Effector memory CD4-positive, alpha-beta T cell (primary cell): ENCODE measurements at places on chromosomes 5 and 9.

DNA sequence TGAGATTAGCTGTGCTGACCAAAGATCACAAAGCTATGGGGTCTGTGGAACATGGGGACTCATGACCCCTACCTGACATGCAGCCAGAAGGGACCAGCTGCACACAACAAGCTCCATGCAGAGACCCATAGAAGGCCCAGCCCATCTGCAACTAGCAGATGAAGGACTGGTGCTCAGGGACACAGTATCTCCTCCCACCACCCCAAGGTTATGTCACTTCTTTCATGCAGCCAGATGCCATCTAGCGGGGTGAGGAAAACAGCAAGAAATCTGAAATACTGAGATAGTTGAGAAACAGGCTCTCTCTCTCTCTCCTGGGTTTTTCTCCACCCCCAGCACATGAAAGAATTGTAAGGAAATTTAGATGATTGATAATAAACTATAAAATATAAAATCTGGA is 161.3 kb upstream of the DAPK1 start:
- DNase-seq: no peak

DNA sequence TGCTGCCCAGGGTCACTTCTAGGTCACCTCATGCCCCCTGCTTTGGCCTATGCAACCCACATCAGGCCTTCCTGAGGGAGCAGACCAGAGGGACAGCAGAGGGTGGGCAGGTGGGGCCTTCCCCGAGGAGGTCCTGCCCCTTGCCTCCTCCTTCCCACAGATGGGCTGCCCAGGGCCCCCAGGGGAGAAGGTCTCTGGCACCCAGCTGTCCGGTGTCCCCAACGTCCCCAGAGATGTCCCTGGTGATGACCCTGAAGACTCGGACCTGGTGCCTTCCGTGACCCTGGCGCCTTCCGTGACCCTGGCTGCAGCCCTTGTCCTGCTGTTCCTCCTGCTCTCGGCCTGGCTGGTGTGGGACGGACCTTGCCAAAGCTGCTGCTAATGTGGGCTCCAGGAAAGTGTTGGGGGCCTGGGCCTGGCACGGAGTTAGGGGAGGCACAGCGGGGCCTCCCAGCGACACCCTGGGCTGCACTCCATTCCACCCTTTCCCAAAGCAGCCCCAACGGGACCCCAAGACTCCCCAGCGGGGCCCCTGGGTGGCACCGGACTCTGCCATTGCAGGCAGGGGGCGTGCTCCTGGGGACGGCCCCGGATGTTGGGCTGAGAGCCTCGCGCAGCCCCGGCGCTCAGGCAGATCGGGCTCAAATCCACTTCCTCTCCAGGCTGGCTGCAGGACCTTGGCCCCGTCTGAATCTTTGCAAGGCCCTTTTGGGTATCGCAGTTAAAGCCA is 6.8 kb upstream of the SLC2A6 start:
- no peak for DNase-seq

- DNase-seq: no peak
Measured at GRCh38 chr5:59583810-59584562, 309.5 kb downstream of the PDE4D start.

DNA sequence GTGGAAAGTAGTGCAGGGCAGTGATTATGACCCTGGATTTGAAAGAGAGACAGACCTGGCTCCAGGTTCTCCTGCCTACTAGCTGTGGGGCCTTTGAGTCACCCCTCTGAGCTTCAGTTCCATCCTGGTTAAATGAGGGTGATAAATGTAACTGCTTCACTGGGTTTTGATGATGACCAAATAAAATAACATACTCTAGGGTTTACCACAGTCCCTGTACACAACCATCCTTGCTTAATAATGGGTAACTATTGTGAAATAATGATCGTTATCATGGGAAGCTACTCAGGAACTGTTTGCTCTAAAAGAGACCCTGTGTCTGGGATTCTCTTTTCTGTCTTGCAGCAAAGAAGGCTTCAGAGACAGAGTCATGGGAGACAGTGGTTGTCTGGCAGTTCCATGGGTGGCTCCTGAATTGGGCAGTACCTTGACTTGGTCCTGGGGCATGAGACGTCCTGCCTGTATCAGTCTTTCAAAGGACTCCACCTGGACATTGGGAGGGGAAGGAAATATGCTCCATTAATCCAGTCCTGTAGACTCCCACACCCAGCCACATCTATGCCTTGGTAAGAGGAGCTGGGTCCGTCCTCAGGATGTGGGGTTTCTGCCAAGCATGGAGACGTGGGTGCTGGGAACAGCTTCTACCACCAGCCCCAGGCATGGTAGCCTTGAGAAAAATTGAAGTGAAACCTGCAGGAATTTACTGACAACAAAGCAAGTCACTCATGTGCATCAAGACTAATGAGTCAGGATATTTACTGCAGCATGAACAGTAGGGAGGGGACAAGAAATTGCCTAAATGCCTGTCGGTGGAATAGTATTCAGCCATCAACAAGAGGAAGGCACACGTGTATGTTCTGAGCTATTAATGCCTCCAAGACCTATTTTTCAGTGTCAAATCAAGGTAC is 23.4 kb downstream of the AKNA start:
- no peak for DNase-seq

GRCh38 chr5:155839251-155840037 is 487.5 kb upstream of the SGCD start:
- no peak for DNase-seq

DNA sequence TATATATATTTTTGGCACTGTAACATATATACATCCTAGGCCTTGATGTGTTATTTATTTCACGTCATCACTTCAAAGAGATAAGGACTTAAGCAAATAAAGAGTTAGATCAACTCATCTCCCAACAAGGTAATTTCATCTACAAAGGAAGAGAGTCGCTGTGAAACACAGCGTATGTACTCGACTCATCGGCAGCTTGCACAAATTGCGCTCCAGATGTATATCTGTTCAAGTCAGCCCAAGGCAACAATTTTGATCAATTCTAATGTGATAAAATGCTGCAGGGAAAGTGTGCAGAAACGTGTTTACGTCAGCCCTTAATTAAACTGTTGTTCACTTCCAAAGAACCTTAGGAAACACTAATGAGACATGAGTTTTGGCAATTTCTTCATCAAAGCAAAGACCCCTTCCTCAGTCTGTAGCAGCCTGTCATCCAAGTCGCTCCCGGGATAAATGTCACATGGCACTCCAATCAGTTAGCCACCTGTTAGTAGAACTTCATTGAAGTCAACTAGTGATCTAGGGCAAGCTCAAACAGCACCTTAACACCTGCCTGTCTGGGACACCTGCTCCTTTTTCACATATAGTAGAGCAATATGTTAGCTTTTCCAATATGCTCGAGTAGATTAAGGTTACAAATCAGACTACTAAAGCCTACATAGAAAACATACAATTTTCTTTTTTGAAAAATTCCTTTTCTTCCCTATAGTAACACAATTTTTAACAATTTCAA is 182.4 kb downstream of the NFIB start:
- no peak for DNase-seq

DNA sequence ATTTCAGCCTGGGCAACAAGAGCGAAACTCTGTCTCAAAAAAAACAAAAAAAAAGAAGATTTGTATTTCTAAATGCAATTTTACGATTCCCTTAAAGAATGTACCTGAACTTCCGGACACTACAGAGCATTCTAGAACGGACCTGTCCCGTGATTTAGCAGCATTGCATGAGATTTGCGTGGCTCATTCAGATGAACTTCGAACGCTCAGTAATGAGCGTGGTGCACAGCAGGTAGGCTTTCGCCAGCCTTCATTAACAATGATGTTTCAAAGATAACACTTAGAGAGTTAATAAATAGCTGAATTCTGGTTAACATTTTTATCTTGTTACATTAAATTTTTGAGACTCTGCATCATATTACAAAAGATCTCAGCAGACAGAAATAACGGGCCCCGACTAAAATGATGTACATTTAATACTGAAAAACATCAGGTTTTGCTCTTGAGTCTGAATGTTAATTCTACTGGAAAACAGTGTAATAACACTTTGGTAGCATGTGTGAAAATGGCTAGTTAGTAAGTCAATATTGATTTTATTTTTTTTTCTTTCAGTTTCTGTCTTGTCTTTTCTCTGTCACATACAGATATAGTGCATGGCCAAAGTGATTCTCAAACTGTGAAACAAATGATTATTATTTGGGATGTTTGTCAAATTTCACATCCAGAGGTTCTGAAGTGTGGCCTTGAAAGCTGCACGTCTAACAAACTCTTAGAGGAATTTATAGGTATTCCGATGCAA is 23.3 kb downstream of the CCNH start:
- no peak for DNase-seq

DNA sequence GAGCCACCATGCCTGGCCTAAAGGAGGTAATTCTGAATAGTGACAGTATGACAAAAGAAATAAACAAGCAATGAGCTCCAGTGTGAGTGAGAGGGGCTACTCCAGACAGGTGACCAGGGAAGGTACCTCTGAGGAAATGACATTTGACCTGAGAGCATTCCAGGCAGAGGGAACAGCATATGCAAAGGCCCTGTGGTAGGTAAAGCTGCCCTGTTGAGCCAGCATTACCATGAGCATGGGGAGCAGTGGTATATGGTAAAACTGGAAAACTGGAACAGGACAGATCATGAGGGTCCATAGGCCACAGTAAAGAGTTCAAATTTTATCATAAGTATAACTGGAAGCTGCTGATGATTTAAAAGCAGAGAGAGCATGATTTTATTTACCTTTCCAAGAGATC is 6.0 kb upstream of the SFXN1 start:
- DNase-seq: no peak

- peak; percentile 27 for DNase-seq
Measured at GRCh38 chr5:157602505-157602904, 26.9 kb upstream of the ADAM19 start.

DNA sequence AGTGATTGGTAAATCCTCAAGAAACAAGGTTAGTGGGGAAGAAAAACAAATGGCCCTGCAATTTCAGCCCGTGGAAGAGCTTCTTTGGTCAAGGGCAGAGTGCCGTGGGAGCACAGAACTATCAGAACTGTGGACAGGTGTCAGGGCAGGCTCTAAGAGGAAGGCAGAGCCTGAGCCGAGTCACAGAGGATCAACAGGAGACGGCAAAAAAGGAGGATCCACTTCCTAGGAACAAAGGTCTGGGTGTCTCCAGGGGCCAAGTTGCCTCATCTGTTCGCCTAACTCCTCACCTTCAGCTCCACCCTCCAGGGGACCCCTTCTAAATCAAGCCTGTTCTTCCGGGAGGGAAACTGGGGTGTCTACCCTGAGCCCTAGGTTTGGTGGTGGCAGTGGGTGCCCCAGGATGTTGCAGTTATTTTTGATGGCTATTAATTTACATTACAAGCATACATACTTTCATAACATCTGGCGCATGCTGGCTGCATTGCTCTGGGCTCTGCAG is 88.0 kb downstream of the FEM1C start:
- no peak for DNase-seq

DNA sequence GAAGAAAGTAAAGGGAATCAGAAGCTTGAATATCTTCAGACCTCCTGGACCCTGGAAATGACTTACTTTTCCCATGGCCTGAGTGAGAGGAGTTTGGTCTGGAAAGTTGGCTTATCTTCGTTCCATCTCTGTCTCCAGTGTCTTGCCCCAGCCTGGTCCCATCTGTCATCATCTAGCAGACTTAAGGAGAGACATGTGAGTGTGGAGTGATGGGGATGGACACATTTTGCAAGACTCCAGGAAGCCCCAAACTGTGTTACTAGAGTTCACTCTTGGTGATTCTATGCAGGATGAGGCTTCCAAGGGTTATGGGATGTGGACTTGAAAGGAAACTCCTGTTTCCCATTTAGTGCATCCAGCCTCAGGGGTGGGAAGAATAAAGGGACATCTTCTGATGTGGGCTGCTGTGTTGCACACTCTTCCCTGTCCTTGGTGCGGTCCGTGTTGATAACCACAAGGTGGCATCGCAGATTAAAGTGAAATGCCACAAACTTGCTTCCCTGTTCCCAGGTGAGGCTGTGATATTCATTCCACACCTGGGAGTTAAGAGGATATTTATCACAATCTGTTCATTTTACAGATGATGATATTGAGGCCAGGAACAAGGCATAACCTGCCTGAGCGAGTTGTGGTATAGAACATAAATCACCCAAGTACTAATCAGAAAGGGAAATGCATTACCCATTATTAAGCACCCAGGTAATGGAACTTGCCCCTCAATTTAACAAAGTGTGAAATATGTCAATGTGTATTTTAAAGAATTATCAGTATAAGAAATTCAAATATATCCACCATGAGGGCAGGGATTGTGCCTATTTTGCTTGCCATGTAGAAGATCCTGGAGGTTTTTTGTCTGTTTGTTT is 269.9 kb upstream of the PAPPA start:
- no peak for DNase-seq

DNA sequence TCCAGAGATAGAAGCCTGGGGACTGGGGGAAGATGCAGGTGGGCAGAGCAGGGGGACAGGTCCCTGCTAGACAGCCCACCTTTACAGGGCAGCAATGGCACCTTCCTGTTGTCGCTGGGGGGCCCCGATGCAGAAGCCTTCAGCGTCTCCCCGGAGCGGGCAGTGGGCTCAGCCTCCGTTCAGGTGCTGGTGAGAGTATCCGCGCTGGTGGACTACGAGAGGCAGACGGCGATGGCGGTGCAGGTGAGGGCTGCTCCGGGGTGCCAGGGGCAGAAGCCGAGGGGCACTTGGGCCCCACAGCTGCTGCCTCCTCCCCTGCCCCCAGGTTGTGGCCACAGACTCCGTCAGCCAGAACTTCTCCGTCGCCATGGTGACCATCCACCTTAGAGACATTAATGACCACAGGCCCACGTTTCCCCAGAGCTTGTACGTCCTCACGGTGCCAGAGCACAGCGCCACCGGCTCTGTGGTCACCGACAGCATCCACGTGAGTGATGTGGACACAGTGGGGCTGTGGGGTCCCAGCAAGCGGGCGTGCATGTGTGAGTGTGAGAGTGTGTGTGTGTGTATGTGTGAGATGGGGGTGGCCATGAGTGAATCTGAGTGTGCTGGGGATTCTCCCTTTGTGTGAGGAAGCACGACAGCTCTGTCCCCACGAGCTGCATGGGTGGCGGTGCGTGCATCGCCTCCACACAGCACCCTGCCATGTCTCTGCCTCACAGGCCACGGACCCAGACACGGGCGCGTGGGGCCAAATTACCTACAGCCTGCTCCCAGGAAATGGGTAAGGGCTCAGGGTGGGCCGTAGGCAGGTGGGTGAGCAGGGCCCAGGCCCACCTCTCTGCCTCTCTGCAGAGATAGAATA is 28.4 kb downstream of the CDHR2 start:
- no peak for DNase-seq

- no peak for DNase-seq
Measured at GRCh38 chr9:95343725-95344287, 26.3 kb upstream of the FANCC start.

- DNase-seq: peak; percentile 9
Measured at GRCh38 chr9:35690614-35691333, 1.0 kb upstream of the TPM2 start.

DNA sequence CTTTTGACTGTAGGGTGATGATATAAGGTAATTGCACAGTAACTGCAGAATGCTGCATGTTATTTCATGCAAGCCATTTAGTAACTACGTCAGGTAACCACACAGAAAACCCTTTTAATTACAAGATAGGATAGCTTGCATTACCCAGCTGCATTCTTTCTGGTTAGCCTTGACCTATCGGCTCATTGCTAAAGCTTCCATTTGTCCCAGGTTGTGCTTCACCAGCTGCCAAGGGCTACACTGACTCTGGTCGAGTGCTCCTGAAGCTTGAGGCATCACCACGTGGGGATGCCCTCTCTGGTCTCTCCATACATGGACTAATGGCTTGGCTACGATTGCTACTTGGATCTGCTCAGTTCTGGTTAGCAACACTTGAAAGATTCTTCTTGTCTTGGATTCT is 81.1 kb upstream of the SLC12A2 start:
- DNase-seq: no peak
